ENCODE measurements at places on chromosomes 5 and 9.

DNA sequence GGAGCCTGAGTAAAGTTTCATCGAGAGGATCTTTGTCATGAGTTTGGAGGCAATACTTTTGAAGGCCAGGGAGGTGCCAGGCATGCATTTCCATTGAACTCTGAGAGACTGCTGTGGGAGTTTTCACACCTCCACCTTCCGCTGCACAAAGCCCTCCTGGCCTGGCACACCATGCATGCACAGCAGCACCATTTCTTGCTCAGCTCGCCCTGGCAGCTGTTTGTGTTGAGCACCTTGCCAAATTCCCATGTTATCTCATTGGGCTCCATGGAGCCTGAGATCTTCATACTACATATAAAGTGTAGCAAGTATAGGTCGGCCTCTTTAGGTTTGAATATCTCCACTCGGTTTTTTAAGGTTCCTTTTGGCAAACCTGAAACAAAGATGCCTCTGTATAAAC lies 125.7 kb upstream of the CLINT1 start:
- no peak for DNase-seq

DNA sequence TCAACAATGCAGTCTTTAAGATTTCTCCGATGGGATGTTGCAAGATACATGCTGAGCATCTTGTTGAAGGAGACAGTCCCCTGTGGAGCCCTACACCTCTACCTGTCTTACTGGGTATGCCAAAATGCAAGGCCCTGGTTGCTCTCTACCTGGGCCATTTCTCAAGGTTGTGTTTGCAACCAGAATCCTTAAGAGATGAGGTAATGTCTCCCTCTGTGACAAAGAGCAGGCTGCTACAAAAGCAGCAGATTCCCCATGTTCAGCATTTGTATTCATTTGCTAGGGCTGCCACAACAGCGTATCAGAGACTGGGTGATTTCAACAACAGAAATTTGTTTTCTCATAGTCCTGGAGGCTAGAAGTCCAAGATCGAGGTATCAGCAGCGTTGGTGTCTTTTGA lies 138.4 kb upstream of the RPS23 start:
- no peak for DNase-seq

DNA sequence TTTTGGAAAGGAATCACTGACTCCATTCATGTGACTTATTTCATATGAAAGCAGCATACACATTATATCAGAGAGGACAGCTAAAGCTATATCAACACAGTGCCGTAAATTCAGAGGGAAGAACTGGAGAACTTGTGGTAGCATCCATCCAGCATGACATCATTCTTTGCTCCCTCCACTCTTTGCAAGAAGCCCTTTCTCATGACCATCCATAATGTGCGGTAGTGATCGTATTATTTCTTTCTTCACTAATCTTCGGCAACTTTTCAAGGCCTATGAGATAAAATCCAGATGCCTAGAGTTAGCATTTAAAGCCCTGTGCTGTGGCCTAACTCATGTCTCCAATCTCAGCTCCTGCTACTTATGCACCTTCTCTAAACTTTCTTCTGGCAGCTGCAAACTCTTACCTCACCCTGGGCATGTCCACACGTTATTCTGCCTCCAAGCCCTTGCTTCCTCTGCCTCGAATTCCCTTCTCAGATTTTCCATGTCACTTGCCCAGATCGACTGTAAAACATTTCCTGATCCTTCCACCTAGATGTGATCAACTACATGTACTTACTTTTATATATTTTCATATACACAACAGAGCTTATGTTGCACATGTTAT lies 307.3 kb upstream of the SGCD start:
- no peak for DNase-seq

GRCh38 chr9:121598167-121598964 lies 53.1 kb upstream of the DAB2IP start:
- no peak for DNase-seq

- no peak for DNase-seq
These were observed 58.8 kb downstream of the GNG10 start for GRCh38 chr9:111720174-111720573.

DNA sequence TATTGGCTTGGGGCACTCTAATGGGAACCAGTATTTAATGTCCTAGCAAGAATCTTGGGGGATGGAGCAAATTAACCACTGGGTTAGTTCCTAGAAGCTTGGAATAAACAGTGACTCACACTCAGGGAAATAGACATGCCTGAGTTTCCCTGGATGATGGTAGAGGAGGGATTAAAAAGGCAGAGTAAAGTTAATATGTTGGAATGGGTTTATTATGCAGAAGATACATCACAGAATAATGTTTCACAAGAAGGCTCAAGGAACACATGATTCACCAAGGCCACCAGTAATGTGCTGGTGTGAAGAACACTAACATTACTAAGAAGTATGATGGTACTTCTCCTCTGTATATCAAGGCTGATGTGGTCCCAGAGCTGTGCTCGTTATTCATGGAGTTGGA lies 752.9 kb upstream of the SEMA6A start:
- DNase-seq, result no peak

DNA sequence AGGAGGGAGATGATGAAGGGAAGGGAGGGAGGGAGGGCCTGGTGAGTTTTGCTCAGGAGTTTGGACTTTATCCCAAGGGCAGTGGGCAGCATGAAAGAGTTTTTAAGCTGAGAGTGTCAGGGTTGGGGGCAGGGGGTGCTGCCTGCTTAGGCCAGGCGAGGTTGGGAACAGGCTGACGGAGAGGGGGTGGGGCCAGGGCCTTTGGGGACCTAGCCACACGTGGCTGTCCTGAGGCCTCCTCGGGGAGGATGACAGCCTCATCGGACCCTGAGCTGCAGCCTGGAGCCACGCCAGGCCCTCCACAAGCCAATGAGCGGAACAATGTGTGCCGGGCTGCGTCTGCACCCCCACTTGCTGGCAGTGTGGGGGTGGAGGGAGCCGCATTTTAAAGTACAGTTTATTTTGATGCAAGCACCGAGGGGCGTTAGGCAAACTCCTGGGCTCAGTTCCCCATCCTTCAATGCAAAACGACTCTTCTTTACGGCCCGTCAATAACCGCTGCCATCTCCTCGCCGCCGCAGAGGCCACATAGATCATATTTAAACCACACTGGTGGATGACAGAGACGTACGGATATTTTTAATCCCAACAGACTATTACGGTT lies 5.3 kb upstream of the RXRA start:
- no peak for DNase-seq

- DNase-seq, result no peak
These were observed at the start of gene SLC25A48 for GRCh38 chr5:135834639-135835529. TSS of gene SLC25A48 (plus strand) at chr5:135834663. CDS start at chr5:135834848, 185 bp downstream.

GRCh38 chr9:89862316-89862715 lies 257.5 kb downstream of the GADD45G start:
- DNase-seq, result no peak

DNA sequence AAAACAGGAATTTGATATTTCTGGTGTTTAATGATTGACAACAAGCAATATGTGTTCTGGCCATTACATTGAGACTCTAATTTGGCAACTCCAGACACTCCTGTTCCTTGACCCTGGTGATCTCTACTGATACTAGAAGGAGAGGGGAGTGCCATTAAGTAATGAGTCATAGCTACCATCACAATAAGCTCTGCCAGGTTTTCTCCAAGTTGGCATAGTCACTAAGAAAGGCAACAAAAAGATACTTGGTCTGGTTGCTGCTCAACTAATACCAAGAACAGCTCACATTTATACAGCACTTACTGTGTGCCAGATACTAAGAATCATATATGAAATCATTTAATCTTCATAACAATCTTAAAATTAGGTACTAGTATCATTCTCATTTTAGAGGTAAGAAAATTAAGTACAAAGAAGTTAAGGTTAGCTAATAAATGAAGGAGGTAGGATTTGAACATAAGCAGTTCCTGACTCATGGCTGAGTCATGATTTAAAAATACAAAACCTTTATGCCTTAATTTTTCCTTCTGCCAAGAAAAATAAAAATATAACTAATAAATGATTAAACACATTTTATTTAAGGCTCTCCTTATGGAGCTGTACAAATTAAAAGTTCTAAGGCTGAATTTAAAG lies 19.9 kb upstream of the PRXL2C start:
- no peak for DNase-seq

GRCh38 chr5:157269165-157269671 lies 3.3 kb downstream of the CYFIP2 start:
- peak; percentile 61 for DNase-seq

- DNase-seq, result no peak
These were observed 29.6 kb downstream of the PAX5 start for GRCh38 chr9:37004424-37004935.

- DNase-seq, result no peak
These were observed 886.8 kb upstream of the SEMA6A start for GRCh38 chr5:117461403-117461802.

GRCh38 chr9:80158554-80159170 lies 586.9 kb downstream of the TLE4 start:
- no peak for DNase-seq

- no peak for DNase-seq
These were observed 6.7 kb downstream of the PRRT1B start for GRCh38 chr9:131552030-131552429.

DNA sequence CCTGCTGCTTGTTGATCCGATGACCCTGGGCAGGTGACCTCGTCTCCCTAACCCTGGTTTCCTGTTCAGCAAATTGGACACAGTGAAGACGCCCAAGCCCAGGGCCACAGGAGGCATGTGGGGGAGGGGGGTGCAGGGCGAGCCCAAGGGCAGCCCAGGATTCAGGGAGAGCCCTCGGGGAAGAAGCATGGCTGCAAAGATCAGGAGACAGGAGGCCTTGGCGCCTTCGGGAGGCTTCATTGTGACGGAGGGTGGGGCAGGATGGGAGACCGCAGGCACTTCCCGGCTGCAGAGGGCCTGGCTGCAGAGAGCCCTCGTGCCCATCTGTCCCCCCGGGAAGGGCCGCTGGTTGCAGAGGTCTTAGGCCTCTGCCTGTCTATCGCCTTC lies 6.2 kb downstream of the ASS1 start:
- no peak for DNase-seq

DNA sequence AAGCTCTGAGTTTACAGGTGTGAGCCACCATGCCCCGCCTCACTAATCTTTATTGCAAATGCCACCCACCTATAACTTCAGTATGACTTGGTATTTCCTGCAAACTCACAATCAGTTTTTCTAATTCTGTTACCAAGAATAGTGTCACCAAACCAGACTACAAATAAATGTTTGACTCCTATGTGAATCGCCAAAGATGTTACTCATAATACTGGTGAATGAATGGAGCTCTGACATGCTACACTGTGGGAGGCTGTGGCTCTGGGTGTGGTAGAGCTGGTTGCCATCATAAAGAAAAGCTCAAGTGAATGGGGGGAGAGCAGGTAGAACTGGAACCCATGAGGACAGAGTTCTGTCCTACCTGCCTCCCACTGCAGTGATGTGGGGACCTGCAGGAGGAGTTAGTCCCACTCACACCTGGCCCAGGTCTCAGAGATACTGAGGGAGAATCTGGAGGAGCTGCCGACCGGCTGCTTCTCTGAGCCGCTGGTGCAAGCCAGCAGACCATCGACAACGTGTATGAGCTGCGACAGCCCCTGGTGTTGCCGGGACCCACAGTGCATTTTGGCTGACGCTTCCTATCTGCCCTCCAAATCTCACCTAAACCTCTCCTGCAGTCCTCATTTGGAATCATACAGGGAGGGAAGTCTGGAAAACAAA lies 95.7 kb downstream of the ENTREP1 start:
- no peak for DNase-seq

DNA sequence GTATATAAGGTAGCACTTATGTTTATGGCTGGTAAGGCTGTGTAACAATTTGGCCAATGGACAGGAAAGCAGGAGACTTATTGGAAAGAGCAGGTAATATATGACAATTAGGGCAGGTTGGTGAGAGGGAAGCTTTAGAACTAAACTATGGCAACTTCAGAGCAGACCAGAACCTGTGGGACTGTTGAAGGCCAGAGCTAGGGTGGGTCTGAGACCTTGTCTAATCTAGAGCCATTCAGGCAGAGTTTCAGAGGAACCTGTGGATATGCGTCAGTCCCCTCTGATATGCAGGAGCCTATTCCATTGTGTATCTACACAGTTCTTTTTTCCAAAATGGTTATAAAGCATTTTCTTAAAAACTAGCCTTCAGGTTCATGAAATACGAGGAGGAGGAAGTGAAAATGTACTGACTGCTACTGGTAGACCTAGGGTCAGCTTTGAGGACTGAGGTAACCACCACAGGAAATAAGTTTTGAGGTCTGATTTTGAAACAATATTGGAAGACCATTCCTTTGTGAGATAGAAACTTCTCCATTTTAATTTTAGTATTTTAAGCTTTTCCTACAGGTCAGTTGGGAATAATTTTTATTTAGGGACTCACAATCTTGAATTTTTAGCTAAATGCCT lies 37.6 kb downstream of the ELL2 start:
- peak; percentile 39 for DNase-seq

DNA sequence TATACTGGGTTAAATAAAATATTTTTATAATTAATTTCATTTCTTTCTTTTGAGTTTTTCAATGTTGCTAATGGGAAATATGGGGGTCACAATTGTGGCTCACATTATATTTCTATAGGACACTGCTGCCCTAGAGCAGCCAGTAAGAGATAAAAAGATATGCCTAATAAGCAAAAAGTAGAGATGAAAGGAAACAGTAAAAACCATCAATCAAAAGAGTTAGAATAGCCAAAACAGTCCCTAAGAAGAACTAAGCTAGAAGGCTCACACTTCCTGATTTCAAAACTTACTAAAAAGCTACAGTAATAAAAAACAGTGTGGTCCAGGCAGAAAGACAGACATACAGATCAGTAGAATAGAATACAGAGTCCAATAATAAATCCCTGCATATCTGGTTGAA lies 104.4 kb downstream of the FANCC start:
- DNase-seq, result no peak

DNA sequence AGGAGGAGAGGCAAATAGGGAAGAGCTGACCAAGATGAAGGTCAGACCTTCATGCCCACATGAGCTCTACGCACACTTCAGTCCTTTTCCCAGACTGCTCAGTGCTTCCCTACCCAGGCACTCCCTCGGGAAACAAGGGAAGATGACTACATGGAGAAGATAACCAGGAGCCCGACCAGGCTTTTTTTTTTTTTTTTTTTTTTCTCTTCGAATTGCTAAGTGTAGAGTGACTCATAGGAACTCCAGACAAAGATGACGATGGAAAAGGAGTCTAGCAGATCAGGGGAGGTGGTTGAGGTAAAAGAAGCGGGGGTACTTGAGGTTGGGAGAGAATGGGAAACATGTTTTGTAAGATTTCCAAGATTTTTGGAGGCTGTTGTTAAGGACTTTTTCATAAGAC lies 526.1 kb downstream of the BNC2 start:
- DNase-seq, result no peak

DNA sequence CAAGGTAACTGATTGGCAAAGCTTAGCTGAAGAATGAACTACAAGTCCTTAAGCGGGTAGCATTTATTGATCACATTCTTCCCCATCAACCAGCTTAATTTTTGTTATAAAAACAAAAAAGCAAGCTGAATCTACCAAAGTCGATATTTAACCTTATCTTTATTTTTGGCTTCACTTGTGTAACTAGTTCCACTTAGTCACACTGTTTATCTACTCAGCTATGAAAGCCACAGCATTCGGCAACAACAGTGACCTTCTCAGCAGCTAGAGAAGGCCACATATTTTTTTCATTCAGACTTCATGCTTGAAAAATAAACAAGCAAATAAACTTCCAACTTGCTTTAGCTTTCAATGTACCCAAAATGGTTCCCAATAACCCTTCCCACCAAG lies 69.4 kb downstream of the KLHL3 start:
- no peak for DNase-seq

GRCh38 chr9:89080193-89080592 lies 88.9 kb downstream of the S1PR3 start:
- no peak for DNase-seq

- no peak for DNase-seq
These were observed 9.1 kb upstream of the INSYN2B start for GRCh38 chr5:169989365-169989764.
